ENCODE measurements at places on chromosomes 7 and 10.

GRCh38 chr7:40604601-40605438 lies 470.0 kb downstream of the SUGCT start:
- no peak for DNase-seq

GRCh38 chr7:44823255-44823781 lies 24.6 kb downstream of the H2AZ2 start:
- no peak for DNase-seq

DNA sequence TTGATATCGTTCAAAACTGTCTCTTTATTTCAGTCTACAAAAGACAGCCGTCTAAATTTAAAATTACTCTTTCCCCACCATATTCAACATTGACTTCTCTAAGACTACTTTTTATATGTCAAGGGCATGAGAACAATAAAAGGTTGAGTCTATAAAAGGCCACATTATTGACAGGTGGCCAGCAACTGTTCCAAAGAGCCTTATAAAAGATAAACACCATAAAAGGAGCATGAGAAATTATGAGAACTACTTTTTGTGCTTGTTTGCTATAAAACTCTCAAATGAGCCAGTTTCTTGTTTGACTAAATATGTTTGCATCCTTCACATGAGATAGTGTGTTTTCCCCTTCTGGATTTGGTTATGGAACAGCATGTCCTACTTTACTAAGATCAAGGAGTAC lies 189.2 kb downstream of the THSD7A start:
- no peak for DNase-seq

DNA sequence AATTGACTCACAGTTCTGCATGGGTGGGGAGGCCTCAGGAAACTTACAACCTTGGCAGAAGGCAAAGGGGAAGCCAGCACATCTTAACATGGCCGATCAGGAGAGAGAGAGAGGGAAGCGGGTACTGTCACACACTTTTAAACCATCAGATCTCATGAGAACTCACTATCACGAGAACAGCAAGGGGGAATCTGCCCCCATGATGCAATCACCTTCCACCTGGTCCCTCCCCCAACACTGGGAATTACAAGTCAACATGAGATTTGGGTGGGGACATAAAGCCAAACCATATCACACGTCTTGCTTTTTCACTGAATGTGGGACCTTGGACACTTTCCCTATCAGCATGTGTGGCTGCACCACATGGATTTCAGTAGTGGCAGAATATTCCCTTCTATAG lies 9.0 kb upstream of the AKR1E2 start:
- no peak for DNase-seq

- no peak for DNase-seq
These were observed 3.4 kb downstream of the KCNIP2 start for GRCh38 chr10:101840102-101840684.

DNA sequence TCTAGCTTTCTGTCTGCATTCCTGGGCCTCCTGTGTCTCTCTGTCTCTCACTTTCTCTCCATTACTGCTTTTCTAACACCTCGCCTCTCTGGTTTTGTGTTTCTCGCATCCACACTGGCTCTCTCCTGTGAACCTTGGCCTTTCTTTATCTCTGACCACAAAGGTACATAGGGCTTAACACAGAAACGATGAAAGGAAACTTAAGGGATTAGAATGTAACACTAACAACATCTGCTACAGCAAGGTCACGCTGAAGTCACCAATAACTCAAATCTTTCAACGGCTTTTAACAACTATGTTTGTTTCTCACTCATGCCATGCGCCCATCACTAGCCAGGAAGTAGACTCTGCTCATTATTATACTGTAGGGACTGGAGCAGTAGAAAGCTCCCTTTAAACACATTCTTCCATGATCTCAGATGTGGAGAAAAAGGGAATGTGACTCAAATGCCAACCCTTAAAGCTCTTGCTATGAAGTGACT lies 9.3 kb upstream of the OR6V1 start:
- no peak for DNase-seq

GRCh38 chr10:1654811-1655356 lies 82.4 kb downstream of the ADARB2 start:
- DNase-seq, result no peak

GRCh38 chr7:31251441-31251840 lies 89.1 kb downstream of the NEUROD6 start:
- DNase-seq, result no peak

Data from stimulated activated CD4-positive, alpha-beta T cell treated with anti-CD3 and anti-CD28 coated beads, Interleukin-4, amount 100 ng/mL, for 48 hours (primary cell).